ENCODE measurements at places on chromosomes 1 and 21.

DNA sequence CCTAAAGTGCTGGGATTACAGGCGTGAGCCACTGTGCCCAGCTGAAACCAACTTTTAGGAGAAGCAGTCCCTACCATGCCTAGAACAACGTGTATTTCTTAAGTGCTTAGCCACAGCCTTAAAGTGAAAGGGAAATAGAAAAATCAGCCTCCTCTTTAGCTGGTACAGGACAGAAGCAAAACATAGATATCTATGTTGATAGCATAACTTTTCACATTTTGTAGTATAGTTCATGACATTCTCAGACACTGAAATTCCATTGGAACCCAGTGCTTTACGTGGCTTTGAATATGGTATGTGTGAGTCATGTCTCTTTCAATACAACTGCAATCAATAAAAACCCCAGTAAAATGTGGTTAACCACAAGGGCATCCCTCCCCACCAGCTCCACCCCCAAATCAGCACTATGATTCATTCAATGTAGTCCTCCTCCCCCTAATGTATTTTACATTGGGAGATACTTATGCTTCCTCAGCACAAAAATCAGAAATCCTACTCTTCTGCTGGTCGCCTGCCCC is 32.1 kb downstream of the TGFB2 start:
- DNase-seq, result no peak

- no peak for DNase-seq
Measured at GRCh38 chr1:235113183-235113917, 15.3 kb downstream of the TOMM20 start.

DNA sequence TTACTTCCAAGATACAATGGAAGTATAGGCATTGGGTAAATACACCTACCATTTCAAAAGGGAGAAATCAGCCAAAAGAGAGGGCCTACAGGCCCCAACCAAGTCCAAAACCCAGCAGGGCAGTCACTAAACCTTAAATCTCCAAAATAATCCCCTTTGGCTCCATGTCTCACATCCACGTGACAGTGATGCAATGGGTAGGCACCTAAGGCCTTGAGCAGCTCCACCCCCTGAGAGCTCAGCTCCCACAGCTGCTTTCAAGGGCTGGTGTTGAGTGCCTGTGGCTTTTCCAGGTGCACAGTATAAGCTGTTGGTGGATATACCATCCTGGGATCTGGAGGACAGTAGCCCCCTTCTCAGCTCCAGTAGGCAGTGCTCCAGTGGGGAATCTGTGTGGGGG is 72.5 kb downstream of the UROD start:
- no peak for DNase-seq

- DNase-seq, result no peak
Measured at GRCh38 chr1:178509414-178510007, 3.4 kb upstream of the TEX35 start.

DNA sequence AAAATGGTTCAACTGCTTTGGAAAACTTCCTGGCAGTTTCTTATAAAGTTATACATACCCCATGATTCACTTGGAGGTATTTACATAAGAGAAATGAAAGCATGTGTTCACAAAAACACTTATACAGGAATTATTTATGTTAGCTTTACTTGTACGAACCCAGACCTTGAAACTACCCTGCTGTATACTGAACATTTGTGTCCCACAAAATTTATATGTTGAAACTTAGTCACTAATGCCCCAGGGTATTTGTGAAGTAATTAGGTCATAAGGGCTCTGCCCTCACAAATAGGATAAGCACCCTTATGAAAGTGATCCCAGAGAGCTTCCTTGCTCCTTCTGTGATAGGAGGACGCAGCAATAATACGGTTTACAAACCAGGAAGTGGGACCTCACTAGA is 42.7 kb upstream of the B3GALT2 start:
- no peak for DNase-seq

DNA sequence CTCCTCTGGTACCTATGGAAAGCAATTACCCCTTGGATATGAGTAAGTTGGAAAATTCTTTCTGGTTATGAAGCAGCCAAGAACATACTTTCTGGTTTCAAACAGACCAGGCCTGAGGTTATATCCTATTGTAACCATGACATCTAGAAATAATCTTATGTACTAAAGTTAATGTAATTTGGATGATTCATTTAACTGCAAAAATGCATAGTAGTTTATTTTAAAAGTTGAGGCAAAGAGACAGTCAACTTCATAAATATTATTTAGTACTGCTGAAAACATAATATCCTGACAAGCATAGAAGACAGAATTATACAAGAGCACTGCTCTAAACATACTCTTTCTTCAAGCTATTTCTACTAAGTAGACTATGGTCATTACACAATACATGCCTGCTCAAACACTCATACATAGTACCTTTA is 25.5 kb downstream of the ODF2L start:
- DNase-seq, result no peak

All from WTC11 (cell line).